ENCODE measurements at places on chromosomes 12 and 14.

GRCh38 chr12:115990241-115990640, 287.3 kb downstream of the MED13L start:
- no peak for DNase-seq

GRCh38 chr12:89117448-89118034, 234.8 kb downstream of the DUSP6 start:
- DNase-seq, result peak; percentile 69

- DNase-seq, result no peak
These were observed 51.6 kb downstream of the RESF1 start for GRCh38 chr12:32010631-32011336.

DNA sequence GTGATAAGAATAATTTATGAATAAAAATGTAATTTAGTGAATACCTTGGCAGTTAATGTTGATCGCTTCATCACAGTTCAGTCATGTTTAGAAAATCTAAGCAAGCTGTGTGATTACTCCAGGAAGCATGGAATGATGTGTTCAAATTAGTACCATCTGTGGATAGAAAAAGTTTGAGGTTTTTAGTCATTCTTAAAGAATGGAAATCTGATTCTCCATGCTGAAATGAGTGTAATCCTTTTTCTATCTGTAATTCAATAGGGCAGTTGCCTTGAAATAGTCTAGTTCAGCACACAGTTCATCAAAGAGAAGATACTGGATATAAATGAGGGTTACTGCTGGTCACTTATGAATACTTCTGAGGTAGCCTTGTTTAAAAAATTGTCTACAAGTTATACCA, 127.2 kb upstream of the MYF6 start:
- DNase-seq, result peak; percentile 95

GRCh38 chr14:73935666-73936065, 14.2 kb downstream of the FAM161B start:
- DNase-seq, result peak; percentile 2

DNA sequence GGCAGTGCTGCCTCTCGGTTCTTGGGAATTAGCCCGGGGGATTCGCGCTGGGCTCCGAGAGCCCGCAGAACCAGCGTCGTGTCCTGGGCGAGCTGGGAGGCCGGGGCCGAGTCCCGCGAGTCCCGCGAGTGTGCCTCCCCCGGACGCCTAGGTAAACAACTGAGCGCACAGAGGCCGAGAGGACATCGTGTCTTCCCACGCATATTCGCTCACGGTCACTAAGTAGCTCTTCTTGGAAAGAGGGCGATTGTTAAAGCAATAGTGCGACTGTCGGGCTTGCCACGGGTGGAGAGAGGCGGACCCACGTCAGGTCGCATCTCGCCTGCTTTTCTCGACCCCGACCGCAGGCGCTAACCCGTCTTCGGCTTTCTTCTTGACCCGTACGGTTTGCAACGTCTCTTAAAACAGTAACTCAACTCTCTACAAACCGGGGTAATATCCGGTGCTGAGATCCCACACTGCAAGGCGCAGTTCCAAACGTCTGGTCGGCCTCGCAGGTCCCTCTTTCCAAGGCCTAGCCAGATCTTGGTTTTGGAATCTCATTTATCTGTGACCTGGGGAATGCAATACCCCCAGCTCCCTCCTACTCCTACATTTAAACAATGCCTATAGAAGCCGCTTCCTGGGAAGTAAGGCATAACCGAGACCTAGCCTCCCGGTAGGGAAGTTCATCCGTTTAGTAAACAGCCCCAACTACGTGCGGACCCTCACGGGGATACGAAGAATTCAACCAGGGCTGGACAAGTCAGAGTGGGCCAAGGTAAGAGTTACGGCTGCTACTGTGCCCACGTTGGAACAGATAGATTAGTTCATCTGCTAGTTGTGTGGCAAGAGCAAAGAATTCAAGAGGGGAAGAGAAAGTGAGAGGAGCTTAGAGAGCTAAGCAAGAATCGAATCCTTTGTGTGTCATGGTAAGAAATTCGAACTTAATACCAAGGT, 736 bp upstream of the PHLDA1 start:
- peak; percentile 68 for DNase-seq

DNA sequence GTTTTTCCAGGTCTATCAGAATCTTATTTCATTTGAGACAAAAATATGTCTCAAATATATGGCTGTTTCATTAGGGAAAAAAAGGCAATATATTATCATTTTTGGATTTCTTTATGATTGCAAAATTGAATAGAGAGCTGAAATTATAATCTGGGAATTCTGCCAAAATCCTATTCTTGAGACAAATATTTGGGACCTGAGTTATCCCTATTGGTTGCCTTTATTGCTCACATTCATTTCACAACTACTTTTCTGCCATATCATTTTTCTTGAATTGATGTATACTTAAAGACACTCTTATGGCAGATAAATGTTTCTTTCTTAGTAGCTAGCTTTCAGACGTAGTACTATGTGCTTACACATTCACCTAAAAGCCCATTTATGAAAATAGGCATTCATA, 241.6 kb upstream of the NOVA1 start:
- DNase-seq, result no peak

DNA sequence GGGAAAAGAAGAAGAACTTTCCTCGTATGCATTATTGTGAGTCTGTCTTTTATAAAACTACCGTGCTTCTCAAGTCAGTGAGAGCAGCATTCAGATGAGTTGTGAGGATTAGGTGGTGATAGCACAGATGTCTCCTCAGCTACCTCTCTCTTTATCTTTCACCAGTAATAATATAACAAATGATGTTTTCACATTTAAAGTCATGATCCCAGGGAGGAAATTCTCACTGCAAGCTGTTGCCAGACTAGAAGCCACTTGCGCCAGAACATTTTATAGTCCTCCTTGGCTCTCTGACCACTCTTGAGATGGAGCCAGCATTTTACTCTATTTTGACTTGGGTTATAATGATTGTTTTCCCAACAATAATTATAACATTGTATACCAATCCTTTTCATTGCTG, 443.1 kb downstream of the AEBP2 start:
- DNase-seq, result no peak

DNA sequence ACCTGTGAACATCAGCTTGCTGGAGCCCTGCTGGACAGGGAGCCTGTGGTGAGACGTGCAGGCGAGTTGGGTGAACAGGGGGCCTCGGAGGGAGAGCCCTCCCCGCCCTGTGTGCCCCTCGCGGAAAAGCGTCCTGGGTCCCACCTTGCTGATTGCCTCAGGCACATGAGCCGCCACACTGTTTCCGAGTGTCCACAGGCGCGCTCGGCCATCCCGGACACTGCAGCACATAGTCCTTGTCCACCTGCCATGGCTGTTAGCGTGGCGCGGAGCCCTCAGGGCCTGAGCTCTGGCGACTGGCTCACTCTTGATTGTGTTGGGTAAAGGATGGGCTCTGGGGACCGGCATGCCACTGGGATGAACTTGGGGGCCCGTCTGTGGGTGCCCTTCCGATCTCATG, 40.0 kb downstream of the PACS2 start:
- DNase-seq, result no peak

- no peak for DNase-seq
These were observed 88.7 kb downstream of the APAF1 start for GRCh38 chr12:98733667-98734350.

All from RPMI7951 (cell line).